ENCODE measurements at places on chromosomes 11 and 22.

GRCh38 chr11:133793271-133794035 is 51.9 kb downstream of the SPATA19 start:
- no peak for DNase-seq

DNA sequence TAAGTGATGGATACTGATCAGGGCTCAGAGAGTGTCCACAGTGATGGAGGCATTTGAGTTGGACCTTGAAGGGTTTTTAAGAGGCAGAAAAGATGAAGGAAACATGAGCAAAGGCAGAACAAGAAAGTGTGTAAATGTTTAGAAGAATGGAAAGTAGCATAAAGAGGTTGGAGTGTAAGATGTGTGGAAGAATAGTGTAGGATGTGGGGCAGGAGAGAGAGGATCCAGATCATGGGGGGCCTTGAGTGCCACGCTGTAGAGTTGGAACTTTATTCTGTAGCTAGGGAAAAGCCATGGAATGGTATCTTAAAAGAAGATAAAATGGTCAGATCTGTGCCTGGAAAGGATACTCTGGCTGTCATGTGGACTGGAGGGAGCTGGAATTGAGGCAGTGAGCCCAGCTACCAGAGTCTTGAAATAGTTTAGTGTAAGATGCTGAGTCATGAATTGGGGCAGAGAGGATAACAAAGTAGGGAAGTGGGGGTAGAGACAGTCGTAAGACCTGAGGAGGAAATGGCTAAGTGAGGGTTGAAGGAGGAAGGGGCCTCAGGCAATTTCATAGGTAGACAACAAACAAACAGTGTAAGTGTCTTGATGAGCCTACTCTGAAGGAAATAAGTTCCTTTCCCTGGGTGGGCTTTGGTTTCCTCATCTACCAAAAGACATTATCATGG is 6.7 kb downstream of the KCNE3 start:
- peak; percentile 11 for DNase-seq

- no peak for DNase-seq
Measured at GRCh38 chr11:26278354-26278753, 53.6 kb upstream of the ANO3 start.

GRCh38 chr11:67030976-67031375 is 8.0 kb downstream of the SYT12 start:
- DNase-seq, result no peak

DNA sequence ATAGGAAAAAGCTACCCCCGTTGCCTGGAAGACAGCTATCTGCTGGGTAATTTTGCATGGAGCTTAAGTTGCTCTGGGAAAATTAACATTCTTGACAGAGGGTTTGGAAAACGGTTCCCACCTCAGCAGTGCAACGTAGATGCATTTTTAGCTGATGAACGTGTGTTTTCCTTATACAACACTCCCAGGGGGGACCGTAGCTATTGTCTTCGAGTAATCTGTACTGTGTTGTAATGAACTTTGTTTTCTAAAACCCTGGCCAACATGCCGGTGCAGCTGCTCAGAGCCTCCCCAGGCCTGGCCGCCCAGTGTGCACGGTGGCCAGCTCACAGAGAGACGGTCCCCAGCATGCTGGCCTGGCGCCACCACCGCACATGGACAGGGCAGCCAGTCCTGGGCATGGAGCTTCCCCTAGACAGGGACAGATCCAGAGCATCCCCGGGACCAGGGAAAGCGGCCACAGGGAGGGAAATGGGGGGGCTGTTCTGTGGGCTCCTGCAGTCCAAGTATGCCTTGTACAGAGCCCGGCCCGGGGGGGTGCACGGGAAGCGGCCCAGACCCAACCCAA is 2.2 kb downstream of the TNNT3 start:
- no peak for DNase-seq

GRCh38 chr11:79076526-79077115 is 364.2 kb downstream of the TENM4 start:
- peak; percentile 62 for DNase-seq

DNA sequence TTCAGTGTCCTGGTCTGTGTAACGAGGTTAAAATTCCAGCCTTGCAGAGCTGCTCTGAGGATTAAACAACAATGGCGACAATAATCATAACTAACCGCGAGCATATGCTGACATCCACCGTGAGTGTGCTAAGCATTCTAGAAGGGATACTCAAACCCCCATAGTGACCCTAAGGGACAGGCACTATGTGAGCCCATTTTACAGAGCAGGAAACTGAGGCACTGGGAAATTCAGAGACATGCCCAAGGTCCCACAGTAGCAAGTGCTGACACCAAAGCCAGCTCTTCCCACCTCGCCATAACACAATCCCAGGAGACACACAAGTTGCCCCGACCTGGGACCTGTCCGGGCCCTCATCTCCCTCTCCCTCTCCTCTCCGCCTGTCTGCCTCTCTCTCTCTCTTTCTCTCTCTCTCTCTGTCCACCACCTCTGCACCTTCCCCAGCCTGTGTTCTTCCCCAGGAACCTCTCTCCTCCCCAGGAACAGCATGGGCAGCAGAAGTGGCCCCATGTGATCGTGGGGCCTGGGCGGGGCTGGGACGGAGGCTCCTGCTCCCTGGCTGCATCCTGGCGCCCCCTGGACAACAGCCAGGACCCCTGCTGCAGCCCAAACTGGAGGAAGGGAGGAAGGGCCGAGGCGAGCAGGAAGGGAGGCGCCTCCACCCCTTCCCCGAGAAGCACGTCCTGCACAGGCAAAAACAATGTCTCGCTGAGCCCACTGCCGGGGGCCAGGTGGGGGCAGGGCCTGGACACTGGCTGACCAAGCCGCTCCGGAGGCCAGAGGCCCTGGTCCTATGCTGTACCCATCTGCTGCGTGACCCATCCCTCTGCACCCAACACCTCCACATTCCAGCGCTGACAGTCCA is 14.8 kb upstream of the MFNG start:
- DNase-seq, result no peak

GRCh38 chr22:17952273-17952801 is 72.0 kb downstream of the MICAL3 start:
- no peak for DNase-seq

- no peak for DNase-seq
Measured at GRCh38 chr11:24422376-24422775, 74.5 kb upstream of the LUZP2 start.

- DNase-seq, result no peak
Measured at GRCh38 chr11:33195462-33196173, 34.3 kb upstream of the CSTF3 start.

- DNase-seq, result peak; percentile 73
Measured at GRCh38 chr22:35892192-35892591, 136.4 kb downstream of the RBFOX2 start.

GRCh38 chr11:124085583-124085982 is 29.7 kb upstream of the VWA5A start:
- no peak for DNase-seq

DNA sequence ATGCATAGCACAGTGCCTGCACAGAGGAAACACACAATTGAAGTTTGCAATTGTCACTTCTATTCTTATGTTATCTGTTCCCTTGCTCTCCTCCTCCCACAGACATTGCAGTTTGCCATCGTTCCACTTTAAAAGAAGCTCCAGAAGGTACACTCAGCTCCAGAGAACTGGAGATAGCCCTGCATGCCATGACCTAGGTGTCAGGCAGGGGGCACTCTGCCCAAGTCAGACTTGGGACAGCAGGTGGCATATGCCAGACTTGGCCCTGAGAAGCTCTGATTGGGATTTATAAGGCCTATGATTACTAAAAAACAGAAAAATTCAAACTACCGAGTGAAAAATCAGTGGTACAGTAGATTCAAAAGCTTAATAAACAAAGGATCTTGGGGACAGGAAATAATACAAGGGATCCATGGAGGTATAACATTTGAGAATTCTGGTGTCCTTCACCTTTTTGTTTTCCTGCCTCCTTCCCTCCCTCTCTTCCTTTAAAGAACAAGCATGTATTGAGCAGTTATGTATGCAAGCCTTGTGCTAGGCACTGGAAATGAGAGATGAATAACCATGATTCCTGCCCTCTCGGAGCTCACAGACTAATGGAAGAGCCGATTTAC is 40.0 kb downstream of the TENM4 start:
- peak; percentile 52 for DNase-seq

DNA sequence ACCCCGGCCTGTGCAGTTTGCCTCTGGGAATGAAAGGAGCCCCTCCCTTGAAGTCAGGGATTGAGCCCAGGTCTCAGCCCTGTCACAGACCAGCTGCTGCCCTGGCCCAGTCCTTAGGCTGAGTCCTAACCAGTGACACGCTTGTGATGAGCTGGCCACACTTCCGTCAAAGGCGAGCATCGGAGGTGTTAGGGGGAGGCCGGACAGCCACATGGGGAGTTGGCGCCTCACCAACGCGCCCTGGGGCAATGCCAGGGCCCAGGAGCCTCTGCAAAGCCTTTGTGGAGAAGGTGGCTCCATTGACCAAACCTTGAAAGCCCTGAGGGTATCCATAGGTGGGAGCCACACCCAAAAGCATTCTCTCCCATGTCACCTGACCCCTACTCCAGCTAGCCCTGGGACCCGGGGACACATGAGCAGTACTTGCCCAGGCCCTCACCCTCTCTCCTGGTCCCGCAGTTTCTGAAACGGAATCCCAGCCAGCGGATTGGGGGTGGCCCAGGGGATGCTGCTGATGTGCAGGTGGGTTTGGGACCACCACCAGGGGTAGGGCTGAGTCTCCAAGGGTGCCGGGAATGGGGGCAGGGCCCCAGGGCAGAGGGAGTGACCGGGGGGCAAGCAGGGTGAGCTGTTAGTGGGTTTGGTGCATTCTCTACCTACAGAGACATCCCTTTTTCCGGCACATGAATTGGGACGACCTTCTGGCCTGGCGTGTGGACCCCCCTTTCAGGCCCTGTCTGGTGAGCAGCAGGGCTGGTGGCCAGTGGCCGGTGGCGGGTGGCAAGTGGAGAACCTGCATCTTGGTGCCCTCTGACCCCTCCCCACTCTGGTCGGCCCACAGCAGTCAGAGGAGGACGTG is 3.7 kb downstream of the PTPRCAP start:
- no peak for DNase-seq

DNA sequence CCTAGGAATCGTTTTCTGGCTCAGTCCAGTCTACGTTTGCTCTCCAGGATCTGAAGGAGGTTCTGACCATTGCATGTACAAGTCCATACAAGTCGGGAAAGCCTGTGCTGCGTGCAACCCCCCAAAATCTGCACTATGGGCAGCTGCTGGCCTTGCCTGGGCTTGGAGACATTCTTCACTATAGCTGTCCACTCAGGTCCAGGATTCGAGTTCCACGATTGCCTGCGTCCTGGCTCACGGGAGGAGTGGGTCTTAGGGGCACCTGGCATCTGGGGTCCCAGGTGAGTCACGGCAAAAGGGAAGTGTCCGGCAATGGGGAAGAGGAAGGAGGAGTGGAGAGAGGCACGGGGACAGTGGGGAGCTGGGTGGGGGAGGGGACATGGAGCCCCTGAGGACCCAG is 563.0 kb downstream of the BRD1 start:
- DNase-seq, result no peak

GRCh38 chr11:4887591-4887990 is 5.9 kb downstream of the OR51T1 start:
- DNase-seq, result no peak

- no peak for DNase-seq
Measured at GRCh38 chr22:43811777-43812148, 342 bp downstream of the EFCAB6 start.

GRCh38 chr11:80495116-80495515 is 1054.3 kb upstream of the TENM4 start:
- no peak for DNase-seq

GRCh38 chr11:96506953-96507354 is 117.1 kb downstream of the JRKL start:
- DNase-seq, result no peak

GRCh38 chr22:17665854-17666253 is 27.3 kb downstream of the BCL2L13 start:
- no peak for DNase-seq

- DNase-seq, result no peak
Measured at GRCh38 chr11:7485186-7486097, at the start of gene OLFML1. OLFML1 (plus strand) TSS chr11:7485506; CDS start chr11:7485876, 370 bp downstream.

Data from RPMI7951 (cell line).